NK-92 treated with Interleukin-12 subunit alpha and Interleukin-12 subunit beta, amount 100 ng/mL, for 24 hours (cell line): ENCODE measurements at places on chromosomes 6 and 20.

DNA sequence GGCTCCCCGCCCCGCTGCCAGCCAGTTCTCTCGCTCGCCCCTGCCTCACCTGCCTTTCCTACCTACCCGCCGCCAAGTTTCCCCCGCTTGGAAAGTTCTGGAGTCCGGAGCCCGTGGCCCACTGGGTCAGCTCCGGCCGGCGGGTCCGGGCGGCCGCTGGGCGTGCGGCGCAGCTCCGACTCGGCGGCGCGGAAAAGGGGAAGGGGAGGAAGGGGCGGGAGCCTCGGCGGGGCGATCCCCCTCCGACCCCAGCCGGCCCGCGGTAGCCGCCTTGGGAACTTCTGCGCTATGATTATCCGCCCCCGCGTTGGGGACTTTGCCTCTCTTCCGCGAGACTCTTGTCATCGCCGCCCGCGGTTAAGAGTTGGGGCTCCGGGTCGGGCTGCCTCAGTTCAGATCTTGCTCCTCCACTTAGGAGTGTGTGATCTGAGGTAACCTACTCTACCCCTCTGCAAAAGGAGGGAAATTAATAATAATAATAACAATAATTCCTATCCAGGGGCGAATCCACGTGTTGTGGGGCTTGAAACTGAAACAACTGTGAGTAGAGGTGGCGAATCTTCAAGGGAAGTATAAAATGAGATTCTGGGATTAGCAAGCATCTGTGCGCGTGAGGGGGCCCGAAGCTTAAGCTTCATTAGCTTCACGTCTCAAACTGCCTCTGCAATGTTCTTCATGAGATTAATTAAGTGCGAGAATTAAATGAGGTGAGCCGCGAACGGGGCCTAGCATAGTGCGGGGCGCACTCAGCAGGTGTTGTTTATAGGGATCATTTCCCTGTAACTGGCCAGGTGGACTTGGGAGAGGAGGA lies 30.8 kb downstream of the SF3B5 start:
- DNase-seq, result no peak

- no peak for DNase-seq
Observed at GRCh38 chr6:167898673-167899311, 72.1 kb downstream of the AFDN start.

DNA sequence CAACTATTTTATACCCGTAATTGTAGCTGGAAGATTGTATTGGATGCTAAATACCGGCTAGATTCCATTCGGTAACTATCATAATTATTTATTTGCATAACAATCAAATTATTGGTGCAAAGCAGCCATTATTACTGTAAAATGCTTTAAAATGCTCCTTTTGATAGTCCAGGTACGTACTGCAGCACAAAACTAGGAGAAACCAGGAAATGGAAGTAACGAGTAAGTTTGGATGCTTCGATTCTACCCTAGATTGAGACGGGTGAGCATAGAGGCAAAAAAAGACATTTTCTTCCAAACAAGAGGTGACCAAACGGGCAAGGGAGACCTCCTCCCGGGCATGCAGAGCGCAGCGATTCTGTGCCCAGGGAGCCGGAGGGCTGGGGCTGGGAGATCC lies 469 bp upstream of the XRN2 start:
- DNase-seq, result no peak

DNA sequence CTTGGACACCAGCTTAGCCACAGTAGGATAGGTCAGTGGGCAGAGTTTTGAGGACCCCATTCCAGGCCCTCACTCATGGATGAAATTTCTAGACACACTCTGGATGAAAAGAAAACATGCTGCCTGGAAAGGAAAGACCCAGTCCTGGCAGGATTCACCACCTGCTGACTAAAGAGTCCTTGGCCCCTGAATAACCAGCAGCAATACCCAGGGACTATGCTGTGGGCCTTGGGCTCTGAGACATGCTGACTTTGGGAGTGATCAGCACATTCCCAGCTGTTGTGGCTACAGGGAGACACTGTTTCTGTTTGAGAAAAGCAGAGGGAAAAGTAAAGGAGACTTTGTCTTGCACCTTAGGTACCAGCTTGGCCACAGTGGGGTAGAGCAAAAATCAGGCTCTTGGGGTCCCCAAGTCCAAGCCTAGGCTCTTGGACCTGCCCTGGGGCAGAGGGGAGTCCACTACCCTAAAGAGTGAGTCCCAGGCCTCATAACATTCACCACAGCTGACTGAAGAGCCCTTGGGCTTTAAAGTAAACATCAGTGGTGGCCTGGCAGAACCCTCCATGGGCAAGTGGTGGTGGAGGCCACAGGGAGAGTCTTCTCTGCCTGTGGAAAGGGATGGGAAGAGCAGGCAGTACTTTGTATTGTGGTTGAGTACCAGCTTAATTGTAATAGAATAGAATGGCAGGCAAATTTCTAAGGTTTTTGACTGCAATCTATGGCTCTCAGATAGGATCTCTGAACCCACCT lies 516.8 kb downstream of the BCKDHB start:
- no peak for DNase-seq
